ENCODE measurements at places on chromosomes 4 and X.

DNA sequence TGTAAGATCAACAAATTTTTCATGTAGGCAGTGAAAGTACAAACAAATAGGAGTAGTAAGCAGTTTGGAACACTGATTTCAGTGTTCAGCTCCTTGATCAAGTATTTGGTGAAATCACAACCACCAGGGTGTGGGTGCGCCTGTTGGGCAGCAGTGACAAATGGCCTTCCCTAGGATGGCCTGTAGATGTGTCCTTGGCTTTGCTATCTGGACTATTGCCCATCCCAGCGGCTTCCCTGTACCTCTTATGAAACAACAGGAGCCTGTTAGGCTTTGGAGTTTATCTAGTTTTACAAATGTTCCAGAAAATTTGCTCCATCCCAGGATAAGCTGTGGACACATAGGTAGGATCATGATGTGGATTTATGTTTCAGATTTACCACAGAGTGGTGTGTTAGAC is 216.8 kb upstream of the FAT1 start:
- no peaks in the 10 kb centered on the region for H3K27me3 ChIP-seq
- no peak overlapping the region for H3K27ac ChIP-seq
- H3K4me1 ChIP-seq, result no peaks in the 10 kb centered on the region
- H3K36me3 ChIP-seq, result no peaks in the 10 kb centered on the region
- DNase-seq, result no peak

- no peak for DNase-seq
- no peaks in the 10 kb centered on the region for H3K4me1 ChIP-seq
- no peak overlapping the region for H3K4me3 ChIP-seq
- H3K36me3 ChIP-seq, result no peaks in the 10 kb centered on the region
These were observed 36.5 kb downstream of the MAOB start for GRCh38 chrX:43845776-43846175.

DNA sequence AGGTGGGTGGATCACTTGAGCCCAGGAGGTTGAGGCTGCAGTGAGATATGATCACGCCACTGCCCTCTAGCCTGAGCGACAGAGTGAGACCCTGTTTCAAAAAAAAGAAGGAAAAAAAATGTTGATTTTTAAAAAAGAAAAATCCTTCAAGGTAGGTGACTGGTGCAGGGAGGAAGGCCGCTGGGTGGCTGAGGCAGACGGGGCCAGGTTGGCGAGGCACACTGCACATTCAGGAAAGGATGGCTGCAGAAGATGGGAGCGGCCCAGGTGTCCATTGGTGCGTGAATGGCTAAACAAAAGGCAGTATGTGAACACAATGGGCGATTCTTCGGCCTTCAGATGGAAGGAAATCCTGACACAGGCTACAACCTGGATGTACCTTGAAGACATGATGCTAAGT is 30.4 kb downstream of the DCTD start:
- no peaks in the 10 kb centered on the region for H3K27me3 ChIP-seq
- peaks cover 18% of the 10 kb centered on the region for H3K36me3 ChIP-seq
- no peak overlapping the region for H3K27ac ChIP-seq
- H3K4me1 ChIP-seq, result peaks cover 4% of the 10 kb centered on the region
- no peak overlapping the region for H3K4me3 ChIP-seq

GRCh38 chr4:114986133-114986532 is 127.3 kb downstream of the NDST4 start:
- no peaks in the 10 kb centered on the region for H3K36me3 ChIP-seq
- H3K4me1 ChIP-seq, result no peaks in the 10 kb centered on the region
- H3K4me3 ChIP-seq, result no peak overlapping the region
- H3K27ac ChIP-seq, result no peak overlapping the region
- H3K27me3 ChIP-seq, result no peaks in the 10 kb centered on the region
- no peak for DNase-seq

DNA sequence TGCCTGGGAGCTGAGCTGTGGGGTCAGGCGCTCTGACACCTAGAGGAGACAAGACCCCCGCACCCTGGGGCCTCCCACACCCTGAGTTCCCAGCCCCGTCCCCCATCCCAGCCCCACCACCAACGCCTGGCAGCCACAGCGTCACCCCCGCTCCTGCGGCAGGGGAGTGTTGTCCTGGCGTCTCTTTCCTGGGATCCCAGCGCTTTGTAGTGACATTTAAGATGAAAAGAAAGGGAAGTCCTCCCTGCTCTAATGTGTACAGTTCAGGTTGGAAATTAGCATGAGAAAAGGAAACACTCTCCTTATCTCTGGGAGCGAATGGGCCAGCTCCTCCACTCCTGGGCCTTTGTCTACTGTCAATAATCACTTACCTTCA is 112.1 kb downstream of the FAM53A start:
- no peaks in the 10 kb centered on the region for H3K36me3 ChIP-seq
- H3K27ac ChIP-seq, result no peak overlapping the region
- H3K4me3 ChIP-seq, result no peak overlapping the region
- no peak for DNase-seq

DNA sequence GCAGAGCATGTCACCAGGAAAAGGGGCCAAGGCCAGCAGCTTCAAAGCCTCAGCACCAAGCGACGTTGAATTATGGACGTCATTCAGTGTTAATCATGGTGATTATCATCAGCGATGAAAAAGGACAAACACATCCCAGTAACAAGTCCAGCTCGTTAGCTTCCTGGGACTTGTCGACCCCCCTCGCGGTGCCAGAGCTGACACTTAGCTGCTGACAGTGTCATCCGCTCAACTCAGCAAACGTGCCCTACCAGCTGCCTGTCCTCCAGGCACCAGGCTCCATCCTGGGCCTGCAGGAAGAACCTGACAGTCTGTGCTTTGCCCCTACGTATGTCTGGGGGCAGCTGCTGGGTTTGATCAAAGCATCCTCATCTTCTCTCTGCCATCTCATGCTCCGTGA is 137.0 kb upstream of the PSAPL1 start:
- no peaks in the 10 kb centered on the region for H3K4me1 ChIP-seq
- DNase-seq, result no peak
- no peak overlapping the region for H3K4me3 ChIP-seq

Data from astrocyte (in vitro differentiated cells and primary cell).